H9 (cell line): ENCODE measurements at places on chromosomes 7 and 10. TPM values are rescaled to one million over a fixed set of nuclear protein-coding genes. Genes with fewer than 3 reads are reported as not detected.

PIK3CG gene
- total RNA-seq = not detected in 2 replicates

METTL27 gene
- total RNA-seq = 13.5 and 14.9 TPM in 2 replicates

LRMDA gene
- 1.8 and 2.1 TPM in 2 replicates for total RNA-seq

ITGB8 gene
- total RNA-seq = 7.1 and 7.6 TPM in 2 replicates

SH2D4B gene
- total RNA-seq = 0.07 TPM in 1 of 2 replicates, not detected in the other

PAX2 gene
- not detected in 2 replicates for total RNA-seq

DNA sequence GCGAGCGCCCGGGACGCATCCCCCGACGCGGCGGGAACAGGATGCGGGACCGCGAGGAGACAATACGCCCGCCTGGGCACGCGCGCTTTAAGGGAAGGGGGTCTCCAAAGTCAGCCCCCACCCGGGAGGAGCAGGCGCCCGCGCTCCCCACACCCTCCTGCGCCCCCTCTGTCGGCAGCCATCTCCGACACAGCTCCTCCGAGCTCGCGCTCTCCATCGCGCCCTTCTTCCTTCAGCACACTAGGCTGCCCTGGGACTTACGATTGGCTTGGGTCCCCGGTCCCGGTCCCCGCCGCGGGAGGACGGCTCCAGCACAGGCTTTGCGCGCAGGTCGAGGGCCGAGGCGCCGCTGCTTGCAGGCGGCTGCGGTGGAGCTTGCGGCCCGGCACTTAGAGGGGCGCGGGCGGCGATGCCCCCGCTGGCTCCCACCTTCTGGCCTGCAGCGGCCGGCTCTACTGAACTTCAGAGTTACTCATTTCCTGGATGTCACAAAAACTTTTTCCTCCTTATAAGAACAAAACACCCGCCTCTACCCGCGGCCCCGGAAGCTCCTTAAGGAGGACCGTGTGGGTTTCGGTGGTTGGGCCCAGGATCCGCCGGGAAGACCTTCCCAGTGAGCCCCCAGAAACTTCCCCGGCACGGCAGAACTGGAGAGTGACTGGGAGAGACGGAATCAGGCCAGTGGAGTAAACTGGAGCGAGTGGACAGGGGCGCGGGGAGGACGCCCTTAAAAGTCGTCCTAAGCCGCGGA is at the start of gene ITPRIP:
ITPRIP (minus strand) TSS at position 481 of the 751 bp plus-strand sequence. CDS start 22,414 bp downstream, outside the sequence.
- DNase-seq = peak; percentile 68

- DNase-seq = no peak
Observed at GRCh38 chr7:17983221-17984062, 43.1 kb upstream of the SNX13 start.

- no peak for DNase-seq
Observed at GRCh38 chr10:91775731-91776130, 22.5 kb upstream of the TNKS2 start.

GRCh38 chr10:5184987-5185775 is at the start of gene AKR1C8:
TSS of gene AKR1C8 (minus strand) at chr10:5185150. CDS start at chr10:5185104, 46 bp downstream.
- DNase-seq = no peak

- no peak for DNase-seq
Observed at GRCh38 chr10:65194555-65194954, 1673.4 kb downstream of the REEP3 start.

- no peak for DNase-seq
Observed at GRCh38 chr7:36062154-36062815, 90.8 kb upstream of the EEPD1 start.

DNA sequence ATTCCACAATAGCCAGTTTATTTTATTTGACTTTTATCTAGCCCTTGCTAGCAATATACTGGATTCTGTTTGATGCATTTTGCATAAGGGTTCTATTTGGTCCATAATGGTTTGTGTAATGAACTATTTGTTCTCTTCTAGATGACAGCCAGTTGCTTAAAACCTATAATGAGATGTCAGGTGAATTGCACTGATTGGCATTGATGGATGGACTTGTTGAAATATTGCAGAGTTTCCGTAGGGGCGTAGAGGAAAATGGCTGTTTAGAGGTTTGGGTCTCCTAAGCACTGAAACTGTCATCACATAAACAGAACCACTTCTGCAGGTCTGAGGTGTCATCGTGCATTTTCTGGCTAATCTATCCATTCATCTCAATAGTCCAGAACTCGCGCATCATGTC is 124.9 kb upstream of the HDAC9 start:
- no peak for DNase-seq

- DNase-seq = no peak
Observed at GRCh38 chr7:157253850-157254249, 83.0 kb upstream of the DNAJB6 start.

GRCh38 chr10:103127241-103127640 is 65.8 kb downstream of the NT5C2 start:
- DNase-seq = no peak

DNA sequence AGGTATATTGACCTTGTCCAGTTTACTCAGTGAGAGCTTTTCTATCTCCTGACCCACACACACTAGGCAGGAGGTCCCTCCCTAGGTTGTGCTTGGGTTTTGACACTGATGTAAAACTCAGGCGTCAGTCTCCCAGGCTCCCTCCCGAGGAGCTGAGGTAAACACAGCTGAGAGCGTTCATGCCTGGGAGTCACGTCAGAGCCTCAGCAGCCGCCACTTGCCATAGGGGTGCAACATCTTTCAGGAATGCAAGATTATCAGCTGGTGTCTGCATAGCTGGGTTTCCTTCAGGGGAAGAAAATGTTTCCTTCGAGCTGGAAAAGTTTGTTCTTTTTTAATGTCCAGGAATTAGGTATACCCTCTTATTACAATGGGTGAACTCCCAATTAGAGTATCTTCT is 70.6 kb downstream of the FGFR2 start:
- no peak for DNase-seq

GRCh38 chr7:30968294-30968693 is 4.5 kb downstream of the GHRHR start:
- DNase-seq = no peak

- DNase-seq = no peak
Observed at GRCh38 chr10:99394256-99394655, 36.2 kb downstream of the GOT1 start.

DNA sequence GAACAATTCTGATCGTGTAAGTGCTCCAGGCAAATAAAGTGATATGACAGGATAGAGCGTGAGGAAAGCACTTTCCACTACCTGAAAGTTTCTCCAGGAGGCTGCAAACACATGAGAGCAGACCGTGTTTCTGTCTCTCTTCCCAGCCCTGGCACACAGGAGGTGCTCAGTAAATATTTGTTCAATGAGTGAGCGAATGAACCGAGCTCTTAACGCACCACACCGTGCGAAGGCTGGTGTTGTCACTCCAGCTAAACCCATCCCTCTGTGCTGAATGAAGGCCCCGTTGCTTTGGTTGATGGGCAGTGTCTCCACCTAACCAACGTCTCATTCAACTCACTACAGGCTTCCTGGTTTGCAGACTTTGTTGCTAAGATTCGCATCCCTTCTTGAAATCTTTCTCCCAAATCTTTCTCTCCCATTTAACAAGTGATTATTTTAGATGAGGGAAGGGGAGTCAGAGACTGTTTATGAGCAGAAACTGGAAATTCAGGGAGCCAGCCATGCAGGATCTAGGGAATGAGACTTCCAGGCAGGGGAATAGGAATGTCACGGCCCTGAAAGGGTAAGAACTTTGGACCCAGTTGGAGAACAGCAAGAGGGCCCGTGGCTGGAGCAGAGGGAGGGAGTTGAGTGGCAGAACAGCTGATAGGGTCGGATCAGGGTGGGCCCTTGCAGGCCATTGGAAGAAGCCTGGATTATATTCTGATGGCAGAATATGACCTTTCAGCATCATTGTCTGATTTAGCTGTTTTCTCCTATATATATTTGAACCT is 282.6 kb downstream of the CAMK1D start:
- no peak for DNase-seq

DNA sequence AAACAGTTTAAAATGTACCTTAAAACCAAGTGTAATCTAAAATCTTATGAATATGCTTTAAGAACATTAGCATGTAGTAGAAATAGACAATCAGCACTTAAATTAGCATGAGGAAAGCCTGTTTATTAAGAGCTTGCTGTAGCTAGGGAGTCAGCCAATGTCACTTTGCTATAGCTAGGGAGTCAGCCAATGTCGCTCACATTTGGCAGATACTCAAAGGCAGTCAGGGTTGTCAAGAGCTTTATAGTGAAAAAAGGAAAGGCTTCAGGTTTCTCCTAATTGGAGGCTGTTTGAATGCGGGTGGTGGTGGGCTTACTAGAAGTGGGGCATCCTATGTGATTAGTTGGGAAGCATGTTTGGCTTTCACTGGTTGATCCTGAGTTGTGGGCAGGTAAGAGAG is 226.2 kb upstream of the DGKB start:
- no peak for DNase-seq

DNA sequence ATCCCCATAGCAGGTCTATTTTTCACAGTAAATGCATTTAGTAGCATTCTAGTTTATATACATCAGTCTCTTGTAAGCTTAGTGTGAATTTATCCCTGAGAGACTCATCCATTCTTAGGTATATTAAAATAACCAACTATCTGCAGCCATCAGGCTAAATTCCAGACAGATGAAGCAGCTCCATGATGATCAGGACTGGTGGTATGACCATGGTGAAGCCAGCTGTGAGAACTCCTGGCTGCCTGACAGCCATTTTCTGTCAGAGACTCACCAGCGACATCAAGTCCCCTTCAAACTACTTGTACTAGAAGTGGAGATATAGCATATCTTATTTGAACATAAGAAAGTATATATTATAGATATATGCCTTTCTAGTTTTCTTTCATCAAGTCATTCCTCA is 70.3 kb upstream of the GSDME start:
- DNase-seq = no peak

DNA sequence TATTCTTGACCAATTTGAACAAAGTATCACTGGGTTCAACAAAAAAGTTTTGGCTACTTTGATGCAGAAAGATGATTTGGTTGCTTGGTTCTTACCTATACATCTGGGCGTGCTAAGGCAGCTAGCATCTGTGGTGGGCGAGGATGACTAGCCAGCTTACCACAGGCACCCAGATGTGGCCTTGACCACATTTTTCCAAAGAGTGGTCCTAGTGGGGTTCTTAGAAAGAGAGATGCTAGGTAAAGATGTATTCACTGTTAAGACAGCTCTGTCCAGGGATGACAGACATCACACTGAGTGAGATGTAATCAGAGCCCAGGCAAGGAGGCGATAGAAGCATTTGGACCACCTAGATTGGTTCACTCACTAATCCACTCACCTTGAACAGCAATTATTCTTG is 785 bp downstream of the DNTT start:
- DNase-seq = no peak

GRCh38 chr10:10818082-10818481 is 199.6 kb upstream of the CELF2 start:
- no peak for DNase-seq

DNA sequence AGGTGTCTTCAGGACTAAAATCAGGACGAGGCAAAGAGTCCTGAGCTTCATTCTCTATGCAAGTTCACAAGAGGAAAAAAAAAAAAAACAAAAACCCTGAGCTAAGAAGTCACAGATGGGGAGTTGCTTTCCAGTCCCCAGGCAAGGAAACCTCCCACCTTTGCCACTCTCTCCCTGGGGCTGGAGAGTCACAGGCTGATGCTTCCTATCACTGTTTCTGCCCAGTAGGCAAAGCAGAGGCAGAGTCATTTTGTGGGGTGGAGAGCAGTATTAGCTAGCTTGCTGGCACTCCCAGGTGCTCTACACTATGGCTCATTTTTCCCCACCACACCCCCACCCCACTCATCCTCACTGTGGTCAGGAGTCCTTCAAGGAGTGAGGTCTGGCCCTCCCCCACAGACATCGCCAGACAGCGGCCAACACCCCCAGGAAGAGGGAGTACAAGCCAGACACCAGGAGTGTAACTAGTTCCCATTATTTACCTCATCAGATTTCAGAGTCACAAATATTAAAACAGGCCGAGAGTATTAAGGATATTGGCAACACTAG is 34.6 kb upstream of the UNC5B start:
- no peak for DNase-seq

- no peak for DNase-seq
Observed at GRCh38 chr7:12490940-12491339, 79.6 kb upstream of the SCIN start.

GRCh38 chr10:12974078-12974477 is 27.4 kb downstream of the CCDC3 start:
- DNase-seq = no peak

- no peak for DNase-seq
Observed at GRCh38 chr10:119863951-119864565, 8.6 kb downstream of the MCMBP start.
